ENCODE measurements at places on chromosomes 7 and 10.

DNA sequence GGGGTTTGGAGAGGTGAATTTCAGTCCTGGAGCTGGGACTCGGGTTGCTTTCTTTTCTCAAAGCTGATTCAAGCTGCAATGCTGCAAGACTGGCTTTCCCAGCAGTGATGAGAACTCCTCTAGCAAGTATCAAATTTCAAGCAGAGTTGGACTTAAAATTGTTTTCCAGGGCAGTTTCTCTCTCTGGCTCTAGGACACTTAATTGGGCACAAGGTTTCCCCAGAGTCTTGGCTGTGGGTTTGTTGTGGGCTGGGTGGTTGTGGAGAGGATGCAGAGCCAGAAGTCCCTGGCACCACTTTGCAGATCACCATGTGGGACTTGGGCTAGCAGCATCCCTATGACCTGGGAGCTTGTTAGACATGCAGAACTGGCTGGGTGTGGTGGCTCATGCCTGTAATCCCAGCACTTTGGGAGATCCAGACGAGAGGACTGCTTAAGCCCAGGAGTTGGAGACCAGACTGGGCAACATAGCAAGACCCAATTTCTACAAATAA lies 16.8 kb downstream of the AKR1B15 start:
- DNase-seq, result no peak

DNA sequence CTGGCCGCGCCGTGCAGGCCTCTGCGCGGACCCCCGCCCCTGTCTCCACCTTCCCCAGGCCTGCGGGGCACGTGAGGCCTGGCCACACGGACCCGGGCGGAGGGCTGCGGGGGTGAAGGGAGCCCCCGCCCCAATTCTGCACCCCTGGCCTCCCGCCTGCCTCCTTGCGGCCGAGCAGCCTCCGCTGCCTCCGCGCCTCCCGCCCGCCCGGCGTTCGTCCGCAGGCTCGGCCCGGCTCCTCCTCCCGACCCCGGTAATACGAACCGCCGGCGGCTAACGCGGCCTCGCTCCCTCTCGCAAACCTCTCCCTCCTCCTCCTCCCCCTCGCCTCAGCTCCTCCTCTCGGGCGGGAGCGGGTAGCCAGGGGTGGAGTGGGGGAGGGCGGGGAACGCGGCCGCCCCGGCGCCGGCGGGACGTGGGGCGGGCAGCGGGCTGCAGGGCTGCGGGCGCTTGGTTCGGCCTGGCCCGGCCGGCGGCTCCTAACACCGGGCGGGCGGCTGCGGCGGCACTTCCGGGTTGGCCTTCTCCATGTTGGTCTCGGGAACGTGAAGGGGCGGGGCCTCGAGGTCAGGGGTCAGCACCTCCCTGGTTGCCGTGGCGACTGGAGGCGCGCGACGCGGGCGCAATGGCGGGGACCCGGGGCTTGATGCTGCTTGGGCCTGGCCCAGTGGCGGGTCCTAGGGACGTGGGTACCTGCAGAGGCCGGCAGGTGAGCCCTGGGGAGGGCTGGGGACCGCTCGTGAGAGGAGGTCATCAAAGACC lies at the start of gene RAB11FIP2:
Gene RAB11FIP2 (minus strand): TSS at position 547 of the 762 bp plus-strand sequence. CDS start 778 bp downstream, outside the sequence.
- DNase-seq, result peak; percentile 99

GRCh38 chr10:48885376-48885775 lies 54.3 kb downstream of the LRRC18 start:
- DNase-seq, result no peak

GRCh38 chr10:34723750-34724149 lies 91.3 kb downstream of the PARD3 start:
- no peak for DNase-seq

DNA sequence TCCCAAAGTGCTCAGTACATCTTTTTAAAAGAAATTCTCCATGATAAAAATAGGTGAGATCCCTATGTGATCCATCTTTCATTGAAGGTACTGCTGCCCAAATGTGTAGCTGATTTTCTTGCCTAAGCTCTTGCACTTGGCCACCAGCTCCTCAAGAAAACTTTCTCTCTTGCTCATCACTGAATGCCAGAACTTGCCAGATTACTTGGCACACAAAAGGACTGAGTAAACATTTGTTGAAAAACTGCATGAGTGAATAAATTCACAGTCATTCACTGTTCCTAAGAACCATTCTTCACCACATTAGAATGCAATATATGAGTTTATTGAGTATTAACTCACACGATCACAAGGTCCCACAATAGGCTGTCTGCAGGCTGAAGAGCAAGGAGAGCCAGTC lies 99.9 kb downstream of the TRIL start:
- DNase-seq, result no peak

GRCh38 chr7:92997152-92997551 lies 120.6 kb downstream of the SAMD9 start:
- no peak for DNase-seq

- DNase-seq, result peak; percentile 57
These were observed 70.2 kb upstream of the FGFR2 start for GRCh38 chr10:121668314-121669027.

- no peak for DNase-seq
These were observed 91.3 kb upstream of the TMEM106B start for GRCh38 chr7:12119620-12120303.

DNA sequence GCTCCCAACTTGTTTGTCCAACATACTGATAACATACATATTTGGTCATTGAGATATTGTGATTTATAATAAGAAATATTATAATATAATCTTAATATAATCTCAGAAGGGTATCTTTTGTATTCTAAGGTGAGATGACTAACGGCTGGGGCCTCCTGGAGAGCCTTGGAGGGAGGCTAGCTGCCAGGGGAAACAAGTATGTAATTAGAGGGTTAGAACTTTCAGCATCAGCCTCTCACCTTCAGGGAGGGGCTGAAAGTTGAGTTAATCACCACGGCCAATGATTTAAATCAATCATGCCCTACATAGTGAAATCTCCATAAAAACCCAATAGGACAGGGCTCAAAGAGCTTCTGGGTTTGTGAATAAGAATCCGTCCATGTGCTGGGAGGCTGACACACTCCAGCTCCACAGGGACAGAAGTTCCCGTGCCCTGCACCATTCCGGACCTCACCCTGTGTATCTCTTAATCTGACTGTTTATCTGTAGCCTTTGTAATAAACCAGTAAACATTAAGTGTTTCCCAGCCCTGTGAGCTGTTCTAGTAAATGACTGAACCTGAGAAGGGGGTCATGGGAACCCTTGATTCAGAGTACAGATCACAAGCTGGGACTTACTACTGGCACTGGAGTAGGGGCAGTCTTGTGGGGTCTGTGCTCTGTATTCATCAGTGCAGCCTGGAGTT lies 86.3 kb upstream of the STEAP1B start:
- DNase-seq, result no peak

DNA sequence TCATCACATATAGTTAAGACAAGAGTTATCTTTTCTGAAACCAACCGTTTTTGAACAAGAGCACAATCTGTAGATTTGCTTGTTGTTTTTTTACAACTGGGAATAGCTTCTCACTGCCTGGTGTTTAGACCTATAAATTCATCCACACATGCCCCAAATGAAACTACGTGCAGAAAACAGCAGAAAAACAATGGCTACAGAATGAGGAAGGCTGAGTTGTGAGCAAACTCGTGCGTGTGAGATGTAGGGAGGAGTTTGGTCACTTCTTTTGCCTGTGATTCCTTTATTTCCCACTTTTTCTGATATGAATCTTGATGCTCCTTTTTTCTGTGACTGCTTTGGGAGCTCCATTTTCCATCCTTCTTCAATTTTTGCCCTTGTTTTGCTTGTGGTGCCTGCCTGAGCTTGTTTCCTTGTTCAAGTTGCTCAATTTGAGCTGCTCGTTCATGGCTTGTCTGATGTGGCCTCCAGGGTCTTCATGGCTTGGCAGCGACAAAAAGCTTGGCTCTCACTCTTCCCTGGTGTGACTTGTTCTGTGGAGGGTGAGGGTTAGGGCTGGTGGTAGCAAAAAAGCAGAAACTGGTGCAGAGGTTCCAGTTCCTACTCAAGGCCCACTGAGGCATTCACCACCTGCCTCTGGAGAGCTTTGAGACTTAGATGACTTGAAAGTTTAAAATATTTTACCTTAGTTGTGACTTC lies 76.9 kb downstream of the ZNF365 start:
- no peak for DNase-seq

DNA sequence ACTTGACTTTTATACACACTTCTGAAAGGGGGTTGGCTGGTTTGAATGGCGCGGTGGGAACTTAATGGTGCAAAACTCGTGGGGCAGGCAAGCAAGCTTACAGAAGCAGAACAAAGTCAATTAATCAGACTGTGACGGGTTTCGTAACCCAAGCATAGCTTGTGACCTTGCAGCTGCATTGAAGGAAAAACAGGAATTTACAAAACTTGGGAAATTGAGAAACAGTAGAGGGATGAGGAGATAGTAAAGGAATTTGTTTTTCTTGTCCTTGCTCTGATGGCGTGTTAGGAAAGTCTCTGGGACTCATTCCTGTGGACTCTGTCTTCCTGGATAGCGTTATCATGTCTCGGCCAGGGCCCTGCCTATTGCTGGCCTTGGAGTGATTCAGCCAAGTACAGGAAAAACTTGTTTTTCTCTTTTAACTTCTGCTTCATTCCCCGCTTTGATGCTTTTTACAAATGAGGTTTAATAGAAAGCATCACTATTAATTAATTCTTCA lies 220.0 kb upstream of the KCND2 start:
- peak; percentile 51 for DNase-seq

DNA sequence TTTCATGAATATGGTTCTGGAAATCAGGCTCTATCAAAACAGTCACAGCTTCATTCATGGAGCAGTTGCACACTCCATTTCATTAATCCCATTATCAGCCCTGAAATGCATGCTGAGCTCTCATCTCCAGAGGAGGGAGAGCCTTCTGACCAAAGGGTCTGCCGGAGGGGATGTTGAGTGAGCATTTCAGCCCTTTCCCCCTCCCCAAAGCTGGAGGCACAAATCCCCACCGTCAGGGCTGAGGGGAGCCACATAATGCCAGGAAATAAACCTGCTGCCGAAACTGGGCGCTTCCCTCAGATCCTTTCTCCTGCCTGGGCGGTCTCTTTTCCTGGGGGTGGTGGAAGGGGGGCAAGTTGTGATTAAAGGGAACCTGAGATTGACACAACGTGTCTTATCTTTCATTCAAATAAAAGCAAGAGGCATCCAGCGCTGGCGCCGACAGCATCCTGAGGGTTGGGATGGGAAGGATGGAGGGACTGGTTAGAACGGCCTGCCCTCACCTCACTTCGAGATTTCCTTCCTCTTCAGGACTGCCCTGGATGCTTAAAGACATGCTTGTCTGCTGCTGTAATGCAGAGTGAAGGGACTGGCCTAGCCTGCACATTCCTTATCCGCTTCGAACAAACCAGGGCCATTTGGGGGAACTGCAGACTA lies 71.6 kb downstream of the TLL2 start:
- no peak for DNase-seq

DNA sequence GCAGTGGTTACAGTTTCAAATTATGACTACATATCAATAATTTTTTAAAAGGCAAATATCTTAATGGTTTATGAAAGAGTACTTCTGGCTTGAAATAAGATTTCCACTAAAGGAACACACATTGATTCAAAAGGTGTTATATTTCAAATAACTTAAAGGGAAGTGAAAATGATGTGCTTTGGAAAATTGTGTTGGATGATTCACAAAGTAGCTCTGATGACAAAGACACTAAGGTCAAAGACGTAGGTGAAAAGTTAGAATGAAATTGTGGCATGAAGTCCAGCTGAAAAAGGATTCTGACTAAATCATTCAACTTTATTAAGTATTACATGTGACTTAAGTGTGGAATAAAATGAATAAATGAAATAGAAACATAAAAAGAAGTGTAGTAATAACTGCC lies 20.8 kb upstream of the OR2A5 start:
- DNase-seq, result no peak

DNA sequence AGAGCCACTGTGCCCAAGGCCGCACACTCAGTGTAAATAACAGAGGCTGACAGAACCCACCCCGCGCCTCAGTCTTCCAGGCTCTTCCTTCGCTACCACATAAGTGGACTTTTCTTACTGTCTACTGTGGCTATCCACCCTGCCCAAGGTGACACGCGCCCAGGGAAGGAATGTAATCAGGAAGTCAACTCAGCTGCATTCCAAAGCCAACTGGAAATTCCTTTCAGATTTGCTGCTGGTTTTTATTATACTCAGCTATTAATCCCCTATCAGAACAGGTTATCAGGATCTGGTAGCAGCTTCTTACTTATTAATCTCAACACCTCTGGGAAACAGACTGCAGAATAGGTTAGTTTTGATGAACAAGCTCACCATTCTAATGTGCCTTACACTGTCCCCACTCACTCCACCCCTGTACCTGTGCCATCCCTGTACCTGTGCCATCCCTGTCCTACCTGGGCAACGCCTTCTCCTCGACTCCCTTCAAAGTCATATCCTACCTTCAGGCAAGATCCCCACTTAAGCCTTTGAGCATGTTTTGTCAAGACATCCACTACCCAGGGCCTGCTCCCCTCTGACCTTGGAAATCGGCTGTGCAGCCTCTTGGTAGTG lies 90.7 kb downstream of the NHLRC2 start:
- no peak for DNase-seq

DNA sequence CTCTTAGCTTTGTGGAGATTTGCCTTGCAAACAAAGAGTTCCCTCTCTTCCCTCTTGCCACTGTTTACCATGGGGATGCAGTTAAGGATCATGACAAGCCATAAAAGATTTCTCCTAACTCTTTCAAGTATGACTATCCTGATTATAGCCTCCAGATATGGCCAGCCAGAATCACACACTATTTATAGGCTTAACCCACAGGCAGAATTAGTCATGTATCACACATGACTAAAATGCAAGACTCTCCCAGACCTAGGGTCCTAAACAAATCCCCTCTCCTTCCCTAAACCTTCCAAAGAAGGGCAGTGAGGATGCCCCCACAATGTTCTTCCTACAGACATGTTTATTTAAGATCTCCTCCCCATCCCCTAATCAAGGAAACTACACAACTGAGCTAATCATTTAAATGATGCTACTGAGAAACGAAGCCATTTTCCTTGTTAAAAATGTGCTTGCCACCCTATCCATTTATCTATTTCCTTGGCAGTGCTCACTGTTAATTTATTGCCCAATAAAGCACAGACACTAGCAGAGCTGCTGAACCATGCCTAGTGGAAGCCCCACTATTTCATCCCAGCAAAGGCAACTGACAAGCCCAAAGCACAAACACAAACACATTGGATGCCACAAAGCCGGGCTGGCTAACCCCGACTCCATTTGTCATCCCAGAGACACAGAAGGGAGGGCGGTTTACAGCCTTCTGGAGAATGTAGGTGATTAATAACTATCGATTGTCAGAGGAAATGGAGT lies 363.4 kb downstream of the KCNMA1 start:
- DNase-seq, result no peak

DNA sequence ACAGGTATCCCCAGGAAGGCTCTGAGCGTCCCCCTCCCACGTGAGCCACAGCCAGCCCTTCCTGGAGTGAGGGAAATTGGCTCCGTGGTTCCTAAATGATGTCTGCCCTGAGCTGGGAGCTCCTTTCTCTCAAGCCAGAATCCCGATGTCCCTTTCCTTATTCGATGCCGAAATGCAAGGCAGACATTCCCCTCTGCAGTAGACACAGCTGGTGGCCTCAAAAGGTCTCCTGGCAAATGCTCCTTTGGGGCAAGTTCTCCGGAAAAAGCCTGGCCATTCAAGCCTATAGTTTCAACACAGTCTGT lies 98.9 kb downstream of the HIP1 start:
- DNase-seq, result no peak

- no peak for DNase-seq
These were observed 298.7 kb downstream of the BAMBI start for GRCh38 chr10:28975891-28976531.

GRCh38 chr7:147044941-147045340 lies 928.3 kb downstream of the CNTNAP2 start:
- DNase-seq, result no peak
